Pancreas (tissue), 10 donors: ENCODE measurements at places on chromosomes 4 and X. TPM values are rescaled to one million over a fixed set of nuclear protein-coding genes. Genes with fewer than 3 reads are reported as not detected.

F9 gene
- not detected for polyA plus RNA-seq

MAGEA6 gene
- polyA plus RNA-seq, result not detected

GRSF1 gene
- polyA plus RNA-seq, result 15.5 TPM

SPIN2B gene
- 8.7 TPM for polyA plus RNA-seq

PRKG2 gene
- 4.9 TPM for polyA plus RNA-seq

TRIM61 gene
- 0.70 TPM for polyA plus RNA-seq

KIF4A gene
- polyA plus RNA-seq, result 0.09 TPM

SMPX gene
- 0.09 TPM for polyA plus RNA-seq

NXF2B gene
- polyA plus RNA-seq, result 0.23 TPM

PRRG3 gene
- 0.02 TPM for polyA plus RNA-seq

SGMS2 gene
- 1.6 TPM for polyA plus RNA-seq

NOX1 gene
- polyA plus RNA-seq, result not detected

STAP1 gene
- 0.21 TPM for polyA plus RNA-seq

SYTL4 gene
- polyA plus RNA-seq, result 23.7 TPM

SMR3A gene
- polyA plus RNA-seq, result not detected

AMOT gene
- polyA plus RNA-seq, result 2.8 TPM

SOWAHD gene
- polyA plus RNA-seq, result 0.30 TPM

PTCHD1 gene
- 0.04 TPM for polyA plus RNA-seq

RELL1 gene
- 1.4 TPM for polyA plus RNA-seq

CENPE gene
- 0.05 TPM for polyA plus RNA-seq

CCSER1 gene
- 1.3 TPM for polyA plus RNA-seq

RAB41 gene
- polyA plus RNA-seq, result not detected

ADAM29 gene
- polyA plus RNA-seq, result not detected

WDR17 gene
- polyA plus RNA-seq, result 0.68 TPM

MND1 gene
- polyA plus RNA-seq, result not detected

PRKX gene
- 2.5 TPM for polyA plus RNA-seq

OGT gene
- polyA plus RNA-seq, result 84.2 TPM

FRG1 gene
- 19.1 TPM for polyA plus RNA-seq

ANK2 gene
- polyA plus RNA-seq, result 1.0 TPM

EXOC1L gene
- not detected for polyA plus RNA-seq

ZNF718 gene
- polyA plus RNA-seq, result 1.2 TPM

OCIAD1 gene
- 113 TPM for polyA plus RNA-seq

MUC7 gene
- polyA plus RNA-seq, result 0.02 TPM

PTTG2 gene
- polyA plus RNA-seq, result 0.38 TPM

PCDH10 gene
- 0.11 TPM for polyA plus RNA-seq

MAPK10 gene
- polyA plus RNA-seq, result 6.3 TPM

EOLA1 gene
- polyA plus RNA-seq, result 19.1 TPM

DCAF4L1 gene
- 0.09 TPM for polyA plus RNA-seq

PLK4 gene
- polyA plus RNA-seq, result 0.72 TPM

PFKFB1 gene
- 1.4 TPM for polyA plus RNA-seq

CWH43 gene
- not detected for polyA plus RNA-seq

HSD17B10 gene
- polyA plus RNA-seq, result 54.7 TPM

SFRP2 gene
- polyA plus RNA-seq, result 6.9 TPM

CLDN34 gene
- 0.30 TPM for polyA plus RNA-seq
